ENCODE measurements at places on chromosomes 16 and 17. TPM values are rescaled to one million over a fixed set of nuclear protein-coding genes. Genes with fewer than 3 reads are reported as not detected.

- no peak for DNase-seq
Measured at GRCh38 chr16:27303256-27304100, 10.3 kb upstream of the IL4R start.

The KCNG4 gene
- not detected for polyA plus RNA-seq

DNA sequence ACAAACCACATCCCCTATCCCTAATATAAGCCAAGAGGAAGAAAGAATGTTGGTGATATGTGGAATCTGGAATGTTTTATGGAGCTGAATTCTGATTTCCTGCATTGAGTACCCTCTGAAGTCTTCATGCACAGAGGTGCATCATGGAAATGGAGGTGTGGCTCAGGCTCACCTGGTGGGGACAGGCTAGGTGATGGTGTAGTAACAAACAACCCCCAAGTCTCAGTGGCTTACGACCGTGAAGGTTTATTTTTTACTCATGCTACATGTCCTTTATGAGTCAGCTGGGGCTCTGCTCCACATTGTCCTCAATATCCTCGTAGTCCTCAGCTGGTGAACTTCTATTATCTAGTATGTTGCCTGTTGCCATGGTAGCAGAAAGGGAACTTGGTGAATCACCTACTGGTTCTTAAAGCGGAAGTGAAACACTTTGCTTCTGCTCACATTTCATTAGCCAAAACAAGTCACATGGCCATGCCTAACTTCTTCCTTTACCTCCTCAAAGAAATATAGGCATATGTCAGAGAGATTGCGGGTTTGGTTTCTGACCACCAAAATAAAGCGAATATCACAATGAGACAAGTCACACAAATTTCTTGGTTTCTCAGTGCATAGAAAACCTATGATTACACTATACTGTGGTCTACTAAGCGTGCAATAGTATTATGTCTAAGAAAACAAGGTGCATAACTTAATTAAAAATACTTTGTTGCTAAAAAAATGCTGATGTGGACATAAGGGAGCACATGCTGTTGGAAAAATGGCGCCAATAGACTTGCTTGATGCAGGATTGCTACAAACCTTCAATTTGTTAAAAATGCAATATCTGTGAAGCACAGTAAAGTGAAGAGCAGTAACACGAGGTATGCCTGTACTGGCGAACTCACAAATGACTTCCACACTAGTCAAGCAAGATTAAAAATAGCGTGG lies at the start of gene PMFBP1:
PMFBP1 (minus strand) TSS at position 51 of the 930 bp plus-strand sequence. CDS start 947 bp downstream, outside the sequence.
- DNase-seq = peak; percentile 40

The PDE6G gene
- 4.4 TPM for polyA plus RNA-seq

DNA sequence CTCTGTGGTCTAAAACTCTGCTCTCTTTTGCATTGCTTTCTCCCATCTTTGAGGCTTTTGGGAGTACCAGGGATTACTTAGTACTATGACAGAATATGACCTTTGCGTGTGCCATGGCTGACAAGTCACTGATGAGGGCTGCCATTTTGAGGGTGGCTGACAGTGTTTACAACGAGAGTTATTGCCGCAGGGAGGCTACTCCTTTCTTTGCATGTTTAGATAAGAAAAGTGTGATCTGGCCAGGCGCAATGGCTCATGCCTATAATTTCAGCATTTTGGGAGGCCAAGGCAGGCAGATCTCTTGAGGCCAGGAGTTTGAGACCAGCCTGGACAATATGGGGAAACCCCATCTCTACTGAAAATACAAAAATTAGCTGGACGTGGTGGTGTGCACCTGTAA lies 77.5 kb downstream of the GSG1L start:
- DNase-seq = no peak

DNA sequence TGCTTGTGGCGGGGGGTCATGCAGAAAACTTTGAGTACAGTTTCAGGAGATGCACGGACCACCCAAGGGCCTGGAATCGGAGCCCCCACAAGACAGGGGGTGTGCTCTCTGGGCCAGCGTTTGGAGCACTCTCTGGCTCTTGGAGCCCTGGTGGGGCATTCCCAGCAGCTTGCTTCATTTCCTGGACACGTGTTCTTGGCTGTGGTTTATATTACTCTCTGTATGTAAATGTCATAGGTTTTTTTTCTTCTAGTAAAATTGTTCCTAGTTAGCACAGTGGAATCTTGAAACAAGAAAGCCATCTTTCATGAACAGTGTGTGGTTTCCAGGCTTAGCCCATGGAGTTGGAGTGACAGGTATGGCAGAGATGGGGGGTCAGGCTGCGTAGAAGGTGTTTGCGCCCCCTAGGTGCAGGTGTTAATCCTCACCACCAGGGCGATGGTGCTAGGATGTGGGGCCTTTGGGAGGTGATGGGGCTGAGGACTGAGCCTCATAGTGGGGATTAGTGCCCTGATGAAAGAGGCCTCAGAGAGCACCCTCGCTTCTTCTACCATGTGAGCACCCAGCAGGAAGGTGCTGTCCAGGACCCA lies 79.8 kb downstream of the JPH3 start:
- DNase-seq = peak; percentile 63

All from muscle of back (tissue), 13 donors.